ENCODE measurements at places on chromosomes 2 and 18. TPM values are rescaled to one million over a fixed set of nuclear protein-coding genes. Genes with fewer than 3 reads are reported as not detected.

PRSS56 gene
- not detected for polyA plus RNA-seq

STPG4 gene
- not detected for polyA plus RNA-seq

REG3A gene
- not detected for polyA plus RNA-seq

AP1S3 gene
- 2.5 TPM for polyA plus RNA-seq

B3GNT7 gene
- 0.07 TPM for polyA plus RNA-seq

- peak; percentile 5 for DNase-seq
Observed at GRCh38 chr2:159326569-159327255, 40.2 kb upstream of the WDSUB1 start.

DNA sequence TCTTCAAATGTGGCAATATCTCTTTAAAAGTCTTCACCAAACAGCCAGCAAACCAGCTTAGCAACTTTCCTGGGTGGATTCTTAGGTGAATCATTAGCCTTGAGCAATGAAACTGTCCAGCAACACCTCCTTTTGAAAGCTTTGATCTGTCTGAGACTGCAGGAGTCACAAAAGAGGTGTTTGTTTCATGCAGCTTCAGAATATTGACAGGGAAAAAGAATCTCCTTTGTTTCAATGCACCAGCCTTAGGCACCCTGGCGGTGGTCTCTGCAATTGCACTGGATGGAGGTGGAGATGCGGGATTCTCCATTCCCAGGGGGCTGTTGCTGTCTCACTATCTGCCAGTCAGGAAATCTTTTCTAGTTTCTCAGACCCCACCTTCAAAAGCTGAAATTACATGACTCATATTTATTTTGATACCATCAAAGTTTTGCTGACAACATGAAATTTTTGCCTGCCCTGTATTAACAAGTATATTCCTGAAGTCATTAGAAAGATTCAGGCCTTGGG, 76.0 kb upstream of the DSG1 start:
- peak; percentile 97 for DNase-seq

GRCh38 chr2:115609978-115610377, 1167.5 kb downstream of the DPP10 start:
- DNase-seq: no peak

- no peak for DNase-seq
Observed at GRCh38 chr2:239062743-239063142, 214.9 kb downstream of the TWIST2 start.

- DNase-seq: no peak
Observed at GRCh38 chr2:81872006-81872405, 1567.5 kb upstream of the LRRTM1 start.

DNA sequence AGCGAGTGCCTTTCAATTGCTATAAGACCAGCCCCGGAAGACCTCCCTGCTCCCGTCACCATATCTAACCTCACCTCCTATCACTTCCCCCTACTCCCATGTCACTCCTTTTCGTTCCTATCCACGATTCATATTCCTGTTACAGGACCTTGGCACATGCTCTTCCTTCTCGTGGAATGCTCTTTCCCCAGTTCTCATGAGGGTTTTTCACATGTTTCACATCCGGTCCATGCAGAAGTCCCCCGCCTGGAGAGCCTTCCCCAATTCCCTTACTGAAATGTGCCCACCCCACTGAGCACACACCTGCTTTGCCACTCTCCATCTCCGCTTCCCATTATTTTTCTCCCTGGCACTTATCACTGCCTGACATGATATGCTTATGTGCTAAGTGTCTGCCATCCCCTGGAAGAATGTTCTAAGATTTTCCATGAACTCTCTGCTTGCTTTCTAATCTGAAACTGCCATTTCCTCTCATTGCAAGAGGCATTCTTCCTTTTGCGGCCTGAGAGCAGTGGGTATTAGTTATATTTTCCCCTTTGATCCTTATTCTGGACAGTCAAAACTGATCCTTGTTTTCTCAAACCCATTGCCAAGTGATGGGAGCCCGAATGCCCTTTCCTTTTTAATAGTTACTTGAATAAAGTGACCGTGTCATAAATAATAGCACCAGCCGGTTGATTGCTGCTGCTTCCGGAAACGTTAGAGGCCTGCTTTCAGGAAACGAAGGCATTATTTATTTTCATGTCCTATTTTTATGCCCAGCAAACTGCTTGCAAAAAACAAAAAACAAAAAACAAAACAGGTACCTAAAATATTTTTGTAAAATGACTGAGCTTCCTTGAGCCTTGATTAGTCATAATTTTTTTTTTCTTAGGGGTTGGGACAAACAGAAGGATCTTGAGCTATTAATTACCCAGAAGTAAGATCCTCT, 127.9 kb downstream of the ZNF532 start:
- no peak for DNase-seq

- no peak for DNase-seq
Observed at GRCh38 chr2:1781291-1782080, 37.2 kb upstream of the PXDN start.

GRCh38 chr18:37307181-37307580, 258.4 kb downstream of the CELF4 start:
- DNase-seq: no peak

DNA sequence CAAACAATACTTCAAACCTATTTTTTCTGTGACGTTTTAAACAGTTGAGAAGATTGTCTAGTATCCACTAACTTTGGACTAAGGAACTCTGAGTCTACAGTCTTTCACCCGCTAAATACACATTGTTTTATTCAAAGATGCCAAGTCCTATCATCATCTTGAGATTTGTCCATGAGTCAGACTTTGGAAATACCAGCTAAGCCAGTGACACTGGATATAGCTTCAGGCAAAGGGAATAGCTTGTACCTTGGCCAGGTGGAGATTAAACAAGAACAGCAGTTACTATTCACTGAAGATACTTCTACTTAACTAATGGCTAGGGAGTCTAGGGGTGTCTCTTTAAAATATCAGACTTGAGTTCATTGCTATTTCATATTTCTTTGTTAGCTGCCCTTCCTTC, 137.5 kb downstream of the COMMD1 start:
- DNase-seq: peak; percentile 92

- DNase-seq: no peak
Observed at GRCh38 chr2:209533391-209533790, 109.5 kb downstream of the MAP2 start.

DNA sequence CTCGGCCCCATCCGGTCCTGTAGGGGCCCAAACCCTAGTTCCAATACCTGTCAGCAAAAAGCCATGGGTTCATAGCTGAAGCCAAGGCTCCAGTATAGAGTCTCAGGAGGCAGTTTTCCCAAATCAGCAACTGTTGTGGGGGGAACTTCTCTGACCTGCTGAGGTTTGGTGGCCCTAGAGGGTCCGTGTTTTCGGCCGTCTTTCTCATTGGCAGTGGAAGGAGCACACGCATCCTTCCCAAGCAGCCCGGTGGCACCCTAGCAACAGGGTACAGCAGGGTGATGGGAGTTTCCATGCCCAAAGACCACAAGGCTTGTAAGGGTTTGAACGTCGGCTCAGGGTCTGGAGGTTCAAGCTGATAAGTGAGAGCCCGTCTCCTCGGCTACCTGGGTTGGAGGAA, 6.6 kb downstream of the FOSL2 start:
- no peak for DNase-seq

DNA sequence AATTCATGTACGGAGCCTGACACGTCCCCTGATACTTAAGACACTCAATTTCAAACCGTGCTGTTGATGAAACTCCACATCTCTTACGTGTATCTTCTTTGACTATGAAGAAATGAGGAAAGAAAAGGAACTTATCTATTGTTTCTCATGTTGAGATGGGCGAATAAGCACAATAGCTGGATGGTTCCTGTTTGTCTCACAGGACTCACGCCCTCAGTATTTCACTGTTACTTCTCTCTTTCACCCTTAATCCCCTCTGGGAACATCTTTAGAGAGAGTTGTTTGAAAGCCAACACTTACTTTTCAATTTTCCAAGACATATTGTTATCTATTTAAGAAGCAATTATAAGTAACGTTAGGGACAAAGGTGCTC, 99.8 kb downstream of the COPS8 start:
- DNase-seq: no peak

DNA sequence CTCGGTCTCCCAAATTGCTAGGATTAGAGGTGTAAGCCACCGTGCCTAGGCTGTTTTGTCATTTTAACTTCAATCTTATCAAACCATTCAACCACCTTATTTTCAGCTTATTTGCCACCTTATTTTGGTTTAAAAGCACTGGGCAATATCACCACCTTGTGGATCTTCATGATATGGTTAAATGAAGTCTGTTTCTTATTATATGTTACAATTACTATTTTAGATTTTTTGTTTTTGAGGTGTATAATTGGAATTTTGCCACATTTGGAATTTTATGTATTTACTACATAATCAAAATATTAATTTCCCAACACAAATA, 43.8 kb upstream of the SCN9A start:
- no peak for DNase-seq

GRCh38 chr18:814300-815084, 2.5 kb upstream of the YES1 start:
- DNase-seq: no peak

DNA sequence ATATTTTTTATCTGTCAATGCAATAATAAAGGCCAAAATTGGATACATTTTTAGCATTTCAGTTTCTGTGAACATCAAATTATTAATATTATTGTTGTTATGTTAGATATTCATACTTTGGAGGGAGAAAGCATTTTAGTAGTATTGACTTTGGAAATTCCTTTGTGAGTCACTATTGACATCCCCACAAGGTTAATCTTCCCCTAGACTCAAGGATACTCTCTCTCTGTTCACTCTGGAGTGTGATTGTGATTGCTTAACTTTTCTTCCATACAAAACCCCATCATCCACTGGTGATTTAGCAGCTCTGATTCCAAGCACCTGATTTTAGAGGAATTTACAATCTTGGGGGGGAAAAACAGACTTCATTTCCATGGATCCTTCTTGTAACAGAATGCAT, 352.0 kb downstream of the THSD7B start:
- DNase-seq: peak; percentile 8
